ENCODE measurements at places on chromosomes 4 and X. TPM values are rescaled to one million over a fixed set of nuclear protein-coding genes. Genes with fewer than 3 reads are reported as not detected.
A peak's percentile ranks its signal among the peaks of the same experiment; 100 is the strongest.

DNA sequence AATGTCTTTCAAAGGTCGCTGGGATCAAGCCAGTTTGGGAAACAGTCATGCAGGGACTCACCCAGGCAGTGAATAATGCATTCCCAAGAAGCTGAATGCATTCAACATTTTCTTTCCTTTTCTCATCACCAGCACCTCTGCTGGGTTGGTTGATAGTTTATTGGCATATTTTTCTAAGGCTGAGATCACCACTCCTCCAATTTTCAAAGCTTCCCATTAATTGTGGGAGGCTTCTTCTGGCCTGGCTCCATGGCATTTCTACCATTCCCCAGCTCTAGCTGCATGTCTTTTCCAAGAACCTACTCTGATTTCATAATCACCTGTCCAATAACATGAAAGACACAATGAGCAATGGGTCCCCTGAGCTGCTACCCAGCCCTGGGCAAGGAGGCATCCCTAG lies 35.8 kb downstream of the CHRDL1 start:
- H3K36me3 ChIP-seq: no peaks in the 10 kb centered on the region
- H3K4me1 ChIP-seq: no peaks in the 10 kb centered on the region
- H3K4me3 ChIP-seq: no peak overlapping the region
- DNase-seq: no peak
- H3K27ac ChIP-seq: no peak overlapping the region

GRCh38 chrX:18719852-18720251 lies 12.4 kb downstream of the PPEF1 start:
- no peaks in the 10 kb centered on the region for H3K36me3 ChIP-seq
- H3K4me3 ChIP-seq: no peak overlapping the region
- peak; percentile 7 for DNase-seq

DNA sequence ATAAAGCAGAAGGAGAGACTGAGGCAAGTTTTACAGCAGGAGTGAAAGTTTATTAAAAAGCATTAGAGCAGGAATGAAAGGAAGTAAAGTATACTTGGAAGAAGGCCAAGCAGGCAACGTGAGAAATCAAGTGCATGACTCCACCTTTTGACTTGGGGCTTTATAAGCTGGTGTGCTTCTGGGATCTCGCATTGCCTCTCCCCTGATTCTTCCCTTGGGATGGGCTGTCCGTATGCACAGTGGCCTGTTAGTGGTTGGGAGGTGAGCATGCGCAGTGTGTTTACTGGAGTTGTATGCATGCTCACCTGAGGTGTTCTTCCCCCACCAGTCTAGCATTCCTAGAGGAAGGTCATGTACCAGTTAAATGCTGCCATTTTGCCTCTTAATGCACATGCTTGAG lies 29.1 kb upstream of the C1QTNF7 start:
- H3K4me1 ChIP-seq: no peaks in the 10 kb centered on the region
- H3K27ac ChIP-seq: no peak overlapping the region
- no peaks in the 10 kb centered on the region for H3K36me3 ChIP-seq
- H3K4me3 ChIP-seq: no peak overlapping the region
- DNase-seq: no peak

GRCh38 chr4:54745031-54745770 lies 87.4 kb downstream of the KIT start:
- H3K27ac ChIP-seq: no peak overlapping the region
- no peak for DNase-seq
- no peaks in the 10 kb centered on the region for H3K27me3 ChIP-seq
- no peak overlapping the region for H3K4me3 ChIP-seq
- no peaks in the 10 kb centered on the region for H3K36me3 ChIP-seq

The FRG2 gene
- not detected for total RNA-seq

The TLR10 gene
- total RNA-seq: 0.14 TPM

The TEX13A gene
- total RNA-seq: not detected

DNA sequence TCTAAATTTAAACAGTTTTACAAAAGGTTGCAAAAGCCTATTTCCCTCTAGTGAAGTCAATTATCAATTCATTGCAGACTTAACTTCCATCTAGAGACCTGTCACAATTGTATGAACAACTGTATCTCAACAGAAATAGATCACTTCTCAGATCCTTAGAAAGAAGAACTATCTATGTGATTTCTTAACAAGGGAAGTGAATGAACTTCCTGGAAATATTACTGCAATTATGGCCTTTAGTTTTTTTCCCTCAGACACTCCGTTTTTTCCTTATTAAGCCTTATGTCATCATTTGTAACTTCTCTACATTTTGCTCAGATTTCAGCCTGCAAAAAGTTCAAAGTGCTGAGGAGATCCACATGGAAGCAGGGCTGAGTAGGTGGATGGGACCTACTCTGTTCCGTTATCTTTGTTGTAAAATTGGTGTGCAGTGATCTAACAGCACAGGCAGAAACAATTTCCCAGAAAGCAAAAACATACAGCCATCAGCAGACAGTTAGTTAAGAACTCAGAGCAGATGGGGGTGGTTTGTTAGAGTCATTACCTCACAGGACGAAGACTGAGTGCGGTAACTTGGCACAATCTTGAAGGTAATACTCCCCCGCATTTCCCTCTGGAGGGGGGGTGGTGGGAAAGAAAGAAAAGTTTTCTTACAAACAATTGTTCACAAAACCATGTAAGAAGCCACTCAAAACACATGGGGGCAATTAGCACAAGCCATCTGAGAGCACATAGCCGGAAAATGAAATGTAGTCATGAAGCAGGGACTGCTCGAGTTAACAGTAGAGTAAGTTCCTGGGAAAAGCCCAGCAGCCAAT lies 112.3 kb downstream of the NYX start:
- H3K27ac ChIP-seq: no peak overlapping the region
- H3K4me3 ChIP-seq: no peak overlapping the region
- no peaks in the 10 kb centered on the region for H3K27me3 ChIP-seq
- no peaks in the 10 kb centered on the region for H3K36me3 ChIP-seq

- H3K36me3 ChIP-seq: no peaks in the 10 kb centered on the region
- no peak for DNase-seq
- no peak overlapping the region for H3K27ac ChIP-seq
- H3K27me3 ChIP-seq: no peaks in the 10 kb centered on the region
- no peak overlapping the region for H3K4me3 ChIP-seq
Measured at GRCh38 chr4:147865926-147866325, 134.0 kb downstream of the ARHGAP10 start.

DNA sequence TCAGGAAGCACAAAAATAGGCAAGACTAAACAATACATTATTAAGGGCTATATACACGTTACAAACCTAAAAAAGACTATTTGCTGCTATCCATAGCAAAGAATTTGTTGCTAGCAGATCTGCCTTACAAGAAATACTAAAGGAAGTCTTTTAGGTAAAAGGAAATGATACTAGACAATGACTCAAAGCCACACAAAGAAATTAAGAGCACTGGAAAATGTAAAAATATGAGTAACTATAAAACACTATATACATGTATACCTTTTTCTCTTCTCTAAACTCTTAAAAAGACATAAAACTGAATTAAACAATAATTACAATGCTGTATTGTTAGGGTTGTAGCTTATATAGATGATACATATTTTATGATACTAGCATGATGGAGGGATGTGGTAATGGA lies 25.7 kb downstream of the SLC9A7 start:
- H3K4me1 ChIP-seq: no peaks in the 10 kb centered on the region
- H3K36me3 ChIP-seq: no peaks in the 10 kb centered on the region
- no peaks in the 10 kb centered on the region for H3K27me3 ChIP-seq
- no peak for DNase-seq

DNA sequence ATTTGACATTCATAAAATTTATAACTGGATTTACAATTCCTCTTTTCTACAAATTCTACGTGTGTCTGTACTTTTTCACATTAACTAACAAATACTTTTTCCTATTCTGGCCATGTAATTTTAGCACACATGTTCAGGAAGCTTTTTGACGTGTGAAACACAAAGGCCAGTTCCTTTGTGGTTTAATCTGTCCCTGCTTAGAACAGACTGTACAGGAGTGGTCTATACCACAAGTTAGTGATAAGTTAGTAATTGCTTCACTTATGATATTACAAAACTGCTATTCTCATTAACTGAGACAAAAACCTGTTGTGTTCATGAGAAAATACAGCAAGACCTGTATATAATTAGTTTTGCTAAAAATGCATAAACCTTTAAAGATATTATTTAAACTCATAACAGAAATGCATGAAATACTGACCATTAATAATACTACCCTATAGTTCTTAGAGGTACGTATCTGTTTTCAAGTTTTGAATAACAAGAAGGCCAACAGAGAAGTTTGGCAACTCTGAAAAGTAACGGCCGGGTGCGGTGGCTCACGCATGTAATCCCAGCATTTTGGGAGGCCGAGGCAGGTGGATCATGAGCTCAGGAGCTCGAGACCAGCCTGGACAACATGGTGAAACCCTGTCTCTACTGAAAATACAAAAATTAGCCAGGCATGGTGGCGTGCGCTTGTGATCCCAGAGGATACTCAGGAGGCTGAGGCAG lies 13.7 kb upstream of the AREG start:
- H3K4me1 ChIP-seq: no peaks in the 10 kb centered on the region
- no peak overlapping the region for H3K4me3 ChIP-seq
- no peak overlapping the region for H3K27ac ChIP-seq
- no peaks in the 10 kb centered on the region for H3K36me3 ChIP-seq
- no peaks in the 10 kb centered on the region for H3K27me3 ChIP-seq

- no peaks in the 10 kb centered on the region for H3K36me3 ChIP-seq
- no peaks in the 10 kb centered on the region for H3K4me1 ChIP-seq
- no peak for DNase-seq
- H3K4me3 ChIP-seq: no peak overlapping the region
- H3K27me3 ChIP-seq: no peaks in the 10 kb centered on the region
- H3K27ac ChIP-seq: no peak overlapping the region
Measured at GRCh38 chrX:151702026-151702714, 6.9 kb downstream of the PRRG3 start.

The FGA gene
- total RNA-seq: 0.68 TPM

DNA sequence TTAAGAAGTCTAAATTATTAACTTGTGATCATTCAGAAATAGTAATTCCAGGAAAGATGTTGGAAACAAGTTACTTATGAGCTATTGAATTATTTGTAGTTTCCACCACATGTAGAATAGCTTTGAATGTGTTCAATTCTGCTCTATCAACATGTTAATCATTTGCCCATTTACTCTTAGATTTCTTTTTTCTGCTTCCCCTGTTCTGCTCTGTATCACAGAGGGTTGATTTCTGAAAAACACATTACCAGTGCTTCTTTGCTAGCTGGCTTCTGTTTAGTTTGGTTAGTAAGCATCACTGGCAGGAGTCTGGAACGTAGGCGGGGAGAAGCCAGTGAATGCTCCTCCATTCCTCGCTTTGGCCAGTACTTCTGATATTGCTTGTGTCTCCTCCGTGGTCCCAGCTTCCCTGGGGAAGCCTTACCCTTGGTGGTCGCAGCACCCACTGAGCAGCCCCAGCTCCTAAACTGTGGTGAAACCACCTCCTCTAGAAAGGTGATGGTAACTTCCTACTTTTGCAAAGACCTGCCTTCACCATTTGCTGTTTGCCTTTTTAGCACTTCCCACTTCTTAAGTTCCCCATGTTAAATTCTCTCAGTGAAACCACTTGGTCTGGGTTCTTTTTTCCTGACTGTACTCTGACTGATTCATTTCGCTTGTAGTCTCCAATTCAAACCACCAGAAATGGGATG lies 40.3 kb upstream of the GALNT7 start:
- DNase-seq: no peak
- no peak overlapping the region for H3K27ac ChIP-seq
- H3K36me3 ChIP-seq: no peaks in the 10 kb centered on the region
- H3K4me3 ChIP-seq: no peak overlapping the region
- no peaks in the 10 kb centered on the region for H3K27me3 ChIP-seq
- H3K4me1 ChIP-seq: no peaks in the 10 kb centered on the region

DNA sequence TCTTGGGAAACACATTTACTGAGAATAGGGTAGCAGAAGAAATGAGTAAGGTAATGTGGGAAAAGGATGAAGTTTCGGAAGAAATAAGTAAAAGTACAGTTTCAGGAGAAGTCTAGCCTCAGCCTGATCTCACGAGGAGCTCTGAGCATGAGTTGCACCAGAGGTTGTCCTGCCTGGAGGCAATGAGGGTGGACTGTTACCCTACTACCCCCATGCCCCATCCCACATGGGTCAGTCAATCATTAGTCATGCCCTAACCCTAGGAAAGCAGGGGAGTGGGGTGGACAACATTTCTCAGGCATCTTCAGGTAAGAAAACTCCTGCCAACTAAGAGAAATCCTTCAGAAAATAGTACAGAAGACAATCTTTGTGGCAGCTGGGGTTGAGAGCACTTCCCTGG lies 35.1 kb downstream of the HS3ST1 start:
- no peaks in the 10 kb centered on the region for H3K36me3 ChIP-seq
- H3K4me1 ChIP-seq: no peaks in the 10 kb centered on the region
- no peak overlapping the region for H3K27ac ChIP-seq
- DNase-seq: no peak
- no peak overlapping the region for H3K4me3 ChIP-seq

The TLR6 gene
- 1.0 TPM for total RNA-seq

GRCh38 chrX:119726900-119727555 lies 31.4 kb upstream of the SOWAHD start:
- H3K4me3 ChIP-seq: no peak overlapping the region
- no peaks in the 10 kb centered on the region for H3K27me3 ChIP-seq
- DNase-seq: no peak

The DOCK11 gene
- total RNA-seq: 4.7 TPM

- H3K4me3 ChIP-seq: no peak overlapping the region
- no peak overlapping the region for H3K27ac ChIP-seq
- DNase-seq: no peak
Measured at GRCh38 chr4:121738780-121739535, 26.0 kb downstream of the SMIM43 start.

DNA sequence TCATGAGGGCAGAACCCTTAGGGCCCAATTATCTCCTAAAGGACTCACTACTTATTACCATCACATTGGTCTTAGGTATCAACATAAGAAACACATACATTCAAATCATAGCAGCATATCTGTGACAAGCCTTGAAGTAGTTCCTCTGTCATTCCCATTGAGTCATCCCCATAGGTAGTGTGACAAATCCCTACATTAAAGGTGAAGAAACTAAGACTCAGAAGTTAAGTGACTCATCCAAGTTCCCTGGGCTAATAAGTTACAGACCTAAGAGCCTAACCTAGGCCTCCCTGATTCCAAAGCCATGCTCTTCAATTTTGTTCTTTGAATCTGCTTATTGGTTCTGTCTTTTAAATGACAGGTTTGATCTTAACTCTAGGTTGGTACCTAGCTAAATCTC lies 58.2 kb downstream of the CD38 start:
- no peak overlapping the region for H3K27ac ChIP-seq
- no peaks in the 10 kb centered on the region for H3K27me3 ChIP-seq
- DNase-seq: no peak
- H3K4me1 ChIP-seq: no peaks in the 10 kb centered on the region
- no peaks in the 10 kb centered on the region for H3K36me3 ChIP-seq

The EGFL6 gene
- total RNA-seq: 0.23 TPM

DNA sequence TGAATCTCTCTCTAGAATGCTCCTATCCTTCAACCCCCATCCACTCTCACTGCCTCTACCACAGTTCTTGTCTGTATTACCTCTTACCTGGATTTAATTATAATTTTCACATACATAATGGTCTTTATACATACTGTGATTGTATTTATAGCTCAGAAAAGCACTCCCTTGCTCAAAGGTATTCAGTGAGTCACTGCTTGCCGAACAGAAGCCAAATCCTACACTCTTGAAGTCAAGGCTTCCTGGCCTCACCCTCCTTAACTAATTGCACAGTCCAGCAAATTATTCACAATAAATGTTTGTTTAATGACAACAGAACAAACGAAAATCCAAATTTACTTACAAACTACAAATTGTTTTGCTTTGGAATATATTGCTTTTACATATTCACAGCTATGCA lies 159.5 kb downstream of the KLHL13 start:
- DNase-seq: no peak
- no peak overlapping the region for H3K27ac ChIP-seq
- no peaks in the 10 kb centered on the region for H3K4me1 ChIP-seq
- H3K4me3 ChIP-seq: no peak overlapping the region
- H3K27me3 ChIP-seq: no peaks in the 10 kb centered on the region
- no peaks in the 10 kb centered on the region for H3K36me3 ChIP-seq
